ENCODE measurements at places on chromosomes 2 and 18.

GRCh38 chr2:186891185-186891621 lies 42.2 kb upstream of the ZSWIM2 start:
- DNase-seq, result no peak

- peak; percentile 74 for DNase-seq
Observed at GRCh38 chr18:35467624-35468016, 30.1 kb downstream of the INO80C start.

DNA sequence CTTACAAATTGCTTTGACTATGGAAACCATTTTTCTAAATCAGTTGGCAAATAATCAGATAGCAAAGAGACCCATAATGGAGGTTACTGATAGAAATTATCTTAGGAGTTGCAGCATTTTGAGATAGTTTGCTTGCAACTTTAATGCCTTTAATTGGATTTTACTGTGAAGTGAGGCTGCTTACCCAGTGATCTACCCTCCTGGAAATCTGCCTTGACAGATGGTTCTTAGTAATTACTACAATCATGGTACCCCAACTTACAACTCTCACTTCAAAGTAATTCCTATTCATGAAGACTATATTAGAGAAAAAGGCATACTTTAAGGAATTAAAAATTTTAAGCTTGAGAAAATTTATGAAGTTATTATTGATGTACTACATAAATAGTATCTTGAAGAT lies 1288.6 kb upstream of the CDH2 start:
- DNase-seq, result no peak

DNA sequence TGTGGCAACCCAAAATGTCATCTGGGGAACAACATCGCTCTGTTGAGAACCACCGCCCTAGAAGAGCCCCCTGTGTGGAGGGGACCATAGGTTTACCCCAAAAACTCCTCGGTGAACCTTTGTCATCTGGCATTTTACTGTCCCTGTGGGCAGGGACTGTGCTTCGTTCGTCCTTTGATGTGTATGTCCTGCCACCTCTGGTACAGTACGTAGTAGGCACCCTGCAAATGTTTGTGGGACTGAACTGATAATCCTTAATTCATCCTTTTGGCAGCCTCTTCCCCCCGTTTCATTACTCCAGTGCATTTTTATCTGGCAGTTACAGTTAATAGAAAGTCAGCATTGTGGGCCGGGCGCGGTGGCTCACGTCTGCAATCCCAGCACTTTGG lies 728 bp downstream of the NAPG start:
- DNase-seq, result no peak

GRCh38 chr2:74002505-74003421 lies 18.1 kb downstream of the TET3 start:
- peak; percentile 25 for DNase-seq

GRCh38 chr2:208556983-208557484 lies 150.4 kb downstream of the PTH2R start:
- no peak for DNase-seq

GRCh38 chr2:168357797-168358472 lies 98.1 kb upstream of the CERS6 start:
- no peak for DNase-seq

- no peak for DNase-seq
Observed at GRCh38 chr2:11865805-11866204, 119.4 kb downstream of the LPIN1 start.

- peak; percentile 41 for DNase-seq
Observed at GRCh38 chr18:51668101-51668500, 470.6 kb upstream of the MEX3C start.

DNA sequence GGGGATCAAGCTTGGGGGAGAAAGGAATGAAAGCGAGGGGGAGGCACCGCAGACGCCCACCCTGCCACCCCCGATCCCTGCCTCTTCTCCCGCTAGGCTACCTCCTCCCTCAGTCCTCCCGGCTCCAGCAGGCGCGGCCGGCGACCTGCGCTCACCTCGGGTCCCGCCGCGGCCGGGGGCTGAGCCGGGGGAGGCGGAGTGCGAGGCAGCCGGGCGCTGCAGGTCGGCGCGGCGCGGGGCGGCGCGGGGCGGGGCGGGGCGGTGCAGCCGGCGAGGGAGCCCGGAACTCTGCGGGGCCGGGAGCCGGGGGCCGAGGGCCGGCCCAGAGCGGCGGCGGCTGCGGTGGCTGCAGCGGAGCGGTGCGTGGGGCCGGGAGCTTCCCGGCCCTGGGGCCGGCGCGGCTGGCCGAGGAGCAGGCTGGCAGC lies 477 bp downstream of the ACVR1 start:
- DNase-seq, result no peak

GRCh38 chr2:238496756-238497609 lies 70.3 kb downstream of the ASB1 start:
- no peak for DNase-seq

DNA sequence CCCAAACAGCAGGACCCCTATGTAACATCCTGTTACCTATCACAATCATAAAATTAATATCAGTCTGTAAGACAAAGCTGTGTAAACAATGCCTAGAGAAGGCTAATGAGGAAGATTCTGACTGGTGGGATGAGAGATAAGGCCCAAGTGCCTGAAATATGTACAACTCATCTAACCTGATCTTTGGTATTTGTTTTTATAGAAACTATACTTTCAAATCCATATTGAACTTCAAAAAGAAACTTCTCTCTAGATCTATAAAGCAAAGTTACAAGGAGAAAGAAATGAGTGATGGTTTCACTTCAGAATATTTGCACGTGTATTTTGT lies 36.1 kb upstream of the ITGA4 start:
- no peak for DNase-seq

GRCh38 chr2:101741775-101742520 lies 44.4 kb downstream of the MAP4K4 start:
- DNase-seq, result peak; percentile 20

- DNase-seq, result no peak
Observed at GRCh38 chr18:58911766-58912165, 47.1 kb downstream of the ZNF532 start.

GRCh38 chr2:229296016-229296415 lies 24.9 kb upstream of the PID1 start:
- no peak for DNase-seq

DNA sequence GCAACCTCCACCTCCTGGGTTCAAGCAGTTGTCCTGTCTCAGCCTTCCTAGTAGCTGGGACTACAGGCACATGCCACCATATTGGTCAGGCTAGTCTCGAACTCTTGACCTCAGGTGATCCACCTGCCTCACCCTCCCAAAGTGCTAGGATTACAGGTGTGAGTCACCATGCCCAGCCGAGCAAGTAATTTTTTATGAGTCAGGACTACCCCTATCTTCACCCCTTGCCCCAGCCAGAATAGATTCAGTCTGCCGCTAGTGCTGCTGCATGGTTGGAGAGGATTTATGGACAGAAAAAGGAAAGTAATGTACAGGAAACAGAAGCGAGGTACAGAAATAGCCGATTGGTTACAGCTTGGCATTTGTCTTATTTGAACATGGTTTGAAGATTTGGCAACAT lies 48.9 kb downstream of the BMPR2 start:
- DNase-seq, result no peak

DNA sequence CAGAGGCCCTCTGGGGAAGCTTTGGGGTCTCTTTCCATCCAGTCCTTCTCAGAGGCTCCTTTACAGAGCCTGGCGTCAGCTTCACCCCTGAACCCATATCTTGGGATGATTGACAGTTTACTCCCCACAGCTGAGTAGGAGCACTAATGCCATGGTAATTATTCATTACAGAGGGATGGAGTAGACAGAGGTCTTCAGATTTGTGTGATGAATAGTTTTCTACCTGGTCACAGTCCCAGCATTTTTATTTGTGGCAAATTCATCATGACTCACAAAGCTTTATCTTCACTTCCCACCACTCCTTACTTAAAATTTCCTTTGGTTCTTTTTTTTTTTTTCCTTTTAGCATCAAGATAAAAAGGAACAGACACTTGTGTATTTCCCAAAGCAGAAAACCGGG lies 104.2 kb downstream of the CCDC85A start:
- DNase-seq, result no peak

GRCh38 chr2:211367711-211368110 lies 811.3 kb downstream of the CPS1 start:
- DNase-seq, result no peak

- no peak for DNase-seq
Observed at GRCh38 chr2:178377046-178377445, 73.9 kb downstream of the PRKRA start.

DNA sequence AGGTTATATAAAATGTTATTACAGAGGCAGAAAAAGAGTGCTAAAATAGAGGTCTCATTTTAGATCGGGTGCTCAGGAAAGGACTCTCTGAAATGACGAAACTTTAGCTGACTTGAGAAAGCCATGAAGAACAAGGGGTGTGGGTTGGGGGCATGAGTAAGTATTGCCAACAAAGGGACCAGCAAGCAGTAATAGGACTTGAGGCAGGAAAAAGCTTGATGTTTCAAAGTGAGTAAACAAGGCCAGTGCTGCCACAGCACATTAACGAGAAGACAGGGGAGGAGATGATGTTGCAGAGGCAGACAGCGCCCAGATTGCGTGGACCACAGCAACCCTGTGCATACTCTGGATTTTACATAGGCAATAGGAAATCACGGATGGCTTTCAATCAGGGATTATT lies 318.8 kb downstream of the ZEB2 start:
- DNase-seq, result no peak

GRCh38 chr2:73614105-73614504 lies 28.1 kb downstream of the NAT8 start:
- no peak for DNase-seq

- DNase-seq, result no peak
Observed at GRCh38 chr2:128600581-128601297, 282.1 kb upstream of the HS6ST1 start.

- no peak for DNase-seq
Observed at GRCh38 chr2:203732092-203732952, 25.9 kb downstream of the CD28 start.

- no peak for DNase-seq
Observed at GRCh38 chr2:78418021-78418420, 607.5 kb upstream of the REG3G start.

DNA sequence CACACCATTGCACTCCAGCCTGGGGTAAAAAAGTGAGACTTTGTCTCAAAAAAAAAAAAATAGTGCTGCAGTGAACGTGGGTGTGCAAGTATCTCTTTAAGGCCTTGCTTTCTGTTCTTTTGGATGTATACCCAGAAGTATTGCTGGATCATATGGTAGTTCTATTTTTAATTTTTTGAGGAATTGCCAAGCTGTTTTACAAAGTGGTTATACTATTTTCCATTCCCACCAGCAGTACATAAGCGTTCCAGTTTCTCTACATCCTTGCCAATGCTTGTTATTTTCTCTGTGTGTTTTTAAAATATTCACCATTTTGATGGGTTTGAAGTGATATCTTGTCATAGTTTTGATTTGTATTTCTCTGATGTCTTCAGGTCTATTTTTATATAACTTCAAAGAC lies 13.1 kb downstream of the ARMC9 start:
- DNase-seq, result no peak

GRCh38 chr2:237210763-237211162 lies 125.1 kb downstream of the COPS8 start:
- DNase-seq, result no peak

DNA sequence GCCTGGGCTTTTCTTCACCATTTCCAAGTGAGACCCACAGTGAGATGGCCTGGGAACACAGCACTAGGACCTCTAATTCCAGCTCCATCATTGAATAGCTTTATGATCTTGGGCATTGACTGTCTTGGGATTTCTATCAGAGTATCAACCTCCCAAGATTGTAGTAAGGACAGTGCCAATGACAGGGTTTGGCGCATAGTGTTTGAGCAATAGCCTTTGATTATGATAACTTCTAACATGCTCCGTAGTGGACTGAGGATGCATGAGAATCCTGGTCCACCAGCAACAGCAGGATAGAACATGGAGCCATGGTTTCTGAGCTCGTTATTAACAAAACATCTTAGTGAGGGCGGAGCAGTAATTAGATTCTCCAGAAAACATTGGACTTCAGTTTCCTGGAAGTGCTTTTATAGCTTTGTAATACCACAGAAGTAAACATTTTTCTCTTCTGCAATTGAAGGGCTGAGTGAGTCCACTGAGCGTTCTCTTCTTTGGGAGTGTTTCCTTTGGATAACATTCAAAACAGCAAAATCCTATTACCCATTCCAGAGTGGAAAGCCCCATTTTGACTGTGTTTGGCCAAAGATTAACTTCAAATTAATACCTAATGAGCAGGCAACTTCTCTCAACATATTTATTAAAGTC lies 63.7 kb downstream of the IL1R2 start:
- no peak for DNase-seq

GRCh38 chr2:69863298-69863697 lies 30.5 kb upstream of the SNRNP27 start:
- no peak for DNase-seq

DNA sequence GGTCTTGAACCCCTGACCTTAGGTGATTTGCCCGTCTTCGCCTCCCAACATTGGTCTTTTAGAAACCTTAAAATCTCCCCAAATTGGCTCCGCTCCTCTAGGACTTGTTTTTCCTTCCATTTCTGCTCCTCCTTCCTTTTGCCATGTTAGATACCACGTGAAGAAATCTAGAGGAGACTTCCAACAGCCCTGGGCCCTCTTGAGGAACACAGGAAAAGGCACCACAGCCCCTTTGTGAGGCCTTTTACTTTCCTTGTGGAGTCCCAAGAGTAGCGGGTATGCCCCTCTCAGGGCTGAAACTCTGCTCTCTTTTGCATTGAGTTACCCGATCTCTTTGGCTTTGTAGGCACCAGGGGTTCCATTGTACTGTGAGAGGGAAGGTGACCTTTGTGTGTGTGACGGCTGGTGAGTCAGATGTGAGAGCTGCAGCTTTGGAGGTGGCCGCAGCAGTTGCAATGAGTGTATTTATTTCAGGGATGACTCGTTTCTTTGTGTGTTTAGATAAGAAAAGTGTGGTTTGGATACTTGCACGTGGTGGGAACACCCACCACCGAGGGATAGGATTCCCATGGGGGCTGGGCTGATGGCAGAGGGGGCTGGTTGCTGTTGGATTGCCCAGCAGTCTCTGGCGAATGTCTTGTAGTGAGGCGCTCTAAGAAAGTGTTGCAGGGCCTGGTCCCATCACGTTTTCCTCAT lies 218.4 kb upstream of the HS6ST1 start:
- no peak for DNase-seq

DNA sequence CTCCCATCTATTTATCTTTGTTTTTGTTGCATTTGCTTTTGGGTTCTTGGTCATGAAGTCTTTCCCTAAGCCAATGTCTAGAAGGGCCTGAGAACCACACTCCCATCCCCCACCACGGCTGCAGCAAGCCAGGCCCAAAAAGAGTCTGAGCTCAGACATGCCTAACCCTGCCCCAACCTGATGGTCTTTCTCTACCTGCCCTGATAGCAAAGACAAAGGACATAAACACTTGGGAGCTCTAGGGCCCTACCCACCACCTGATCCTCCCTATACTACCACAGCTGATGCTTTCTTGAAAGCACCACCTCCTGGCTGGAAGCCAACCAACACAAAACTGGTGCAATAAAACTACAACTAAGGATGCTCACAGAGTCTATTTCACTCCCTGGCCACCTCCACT lies 233.4 kb downstream of the WDR7 start:
- DNase-seq, result no peak

DNA sequence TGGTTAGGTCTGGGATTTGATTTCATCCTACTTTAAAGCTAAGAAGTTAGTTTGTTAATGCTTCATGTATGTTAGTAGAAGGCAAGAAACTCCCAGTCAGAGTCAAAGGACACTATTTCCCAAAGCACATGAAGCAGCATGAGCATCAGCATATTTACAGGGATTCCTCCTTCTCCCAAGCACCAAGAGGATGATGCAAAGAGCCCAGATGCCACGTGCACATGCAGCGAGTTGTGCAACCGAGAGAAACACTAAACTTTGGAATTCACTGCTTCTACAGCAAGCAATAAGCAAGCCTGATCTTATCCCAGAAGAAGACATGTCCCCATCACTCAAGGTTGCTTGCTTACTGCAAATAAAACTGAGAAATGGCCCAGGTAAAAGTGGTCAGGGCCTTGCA lies 32.5 kb downstream of the CPO start:
- no peak for DNase-seq

Data from NCI-H1436 treated with DMSO at 0.1 percent for 48 hours (cell line).